ENCODE measurements at places on chromosomes 16 and 17. TPM values are rescaled to one million over a fixed set of nuclear protein-coding genes. Genes with fewer than 3 reads are reported as not detected.

Gene CHST6
- total RNA-seq: 0.09 TPM

Gene NLK
- total RNA-seq: 29.1 TPM

Gene RNF43
- 2.7 TPM for total RNA-seq

Gene PRR14
- total RNA-seq: 63.1 TPM

Gene PRAC2
- not detected for total RNA-seq

Gene SOCS7
- 11.6 TPM for total RNA-seq

Gene FMNL1
- total RNA-seq: 36.6 TPM

Gene KDM6B
- 22.9 TPM for total RNA-seq

- DNase-seq: no peak
- H3K4me1 ChIP-seq: no peaks in the 10 kb centered on the region
- H3K4me3 ChIP-seq: no peak overlapping the region
- H3K27me3 ChIP-seq: no peaks in the 10 kb centered on the region
- H3K36me3 ChIP-seq: no peaks in the 10 kb centered on the region
Observed at GRCh38 chr16:13193721-13194120, 292.3 kb downstream of the SHISA9 start.

DNA sequence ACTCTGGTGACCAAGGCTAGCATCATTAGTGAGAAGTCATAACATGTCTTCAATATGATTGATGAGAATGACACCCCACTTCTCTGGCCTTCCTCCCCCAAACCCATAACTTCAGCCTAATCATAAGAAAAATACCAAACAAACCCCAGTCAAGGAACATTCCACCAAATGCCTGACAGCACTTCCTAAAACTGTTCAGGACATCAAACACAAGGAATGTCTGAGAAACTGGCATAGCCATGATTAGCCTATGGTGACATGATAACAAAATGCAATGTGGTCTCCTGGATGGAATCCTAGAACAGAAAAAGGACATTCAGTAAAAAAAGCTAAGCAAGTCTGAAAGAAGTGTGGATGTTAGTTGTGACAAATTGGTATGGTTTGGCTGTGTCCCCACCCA lies 24.7 kb upstream of the TBX4 start:
- no peak for DNase-seq
- no peak overlapping the region for H3K4me3 ChIP-seq
- peaks cover 8% of the 10 kb centered on the region for H3K27me3 ChIP-seq
- no peaks in the 10 kb centered on the region for H3K36me3 ChIP-seq
- H3K27ac ChIP-seq: no peak overlapping the region
- H3K4me1 ChIP-seq: no peaks in the 10 kb centered on the region

GRCh38 chr17:18248300-18248731 lies 10.2 kb downstream of the FLII start:
- no peak overlapping the region for H3K27ac ChIP-seq
- H3K27me3 ChIP-seq: no peaks in the 10 kb centered on the region
- peaks cover 65% of the 10 kb centered on the region for H3K36me3 ChIP-seq

- no peaks in the 10 kb centered on the region for H3K27me3 ChIP-seq
- no peak overlapping the region for H3K4me3 ChIP-seq
- no peak overlapping the region for H3K27ac ChIP-seq
- H3K36me3 ChIP-seq: no peaks in the 10 kb centered on the region
- H3K4me1 ChIP-seq: peaks cover 15% of the 10 kb centered on the region
Observed at GRCh38 chr17:49240619-49241018, 10.0 kb upstream of the PHOSPHO1 start.

DNA sequence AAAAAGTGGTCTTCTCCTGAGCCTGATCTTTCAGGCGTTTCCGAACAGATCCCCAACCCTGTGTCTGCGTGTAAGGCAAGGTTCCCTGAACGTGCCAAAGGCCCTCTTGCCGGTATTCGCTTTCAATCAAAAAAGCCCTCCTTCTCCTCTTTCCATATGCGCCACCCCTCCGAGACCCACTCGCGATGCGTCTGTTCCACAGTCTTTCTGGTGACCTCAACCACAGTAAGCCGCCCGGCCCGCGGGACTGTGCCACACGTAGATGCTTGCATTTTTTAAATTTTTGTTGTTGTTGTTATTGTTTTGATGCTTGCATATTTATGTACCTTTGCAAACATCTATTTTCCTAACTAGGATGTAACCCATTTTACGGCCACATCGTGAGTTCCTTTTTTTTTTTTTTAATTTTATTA lies 607 bp upstream of the PRPSAP1 start:
- H3K36me3 ChIP-seq: no peaks in the 10 kb centered on the region
- H3K27ac ChIP-seq: peak overlapping the region; percentile 100
- DNase-seq: no peak
- no peaks in the 10 kb centered on the region for H3K27me3 ChIP-seq
- peak overlapping the region; percentile 89 for H3K4me3 ChIP-seq

DNA sequence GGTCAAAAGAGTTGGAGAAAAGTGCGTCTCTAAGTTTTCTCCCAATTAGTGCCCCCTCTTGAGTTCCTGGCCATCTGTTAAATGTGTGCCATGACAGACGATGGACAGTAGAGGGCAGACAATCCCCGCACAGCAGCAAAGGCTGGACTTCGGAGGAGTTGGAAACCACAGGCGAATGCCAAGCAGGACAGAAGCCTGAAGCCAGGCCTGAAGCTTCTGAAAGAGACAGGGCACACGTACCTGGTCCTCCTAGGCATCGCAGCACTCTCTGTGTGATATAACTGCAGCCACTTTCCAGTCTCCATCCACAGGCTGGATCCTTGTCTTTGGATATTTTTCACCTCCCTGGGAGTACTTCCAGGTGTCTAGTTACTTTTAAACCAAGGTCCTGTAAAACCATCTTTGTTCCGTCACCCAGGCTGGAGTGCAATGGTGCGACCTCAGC lies 14.5 kb downstream of the C17orf100 start:
- no peak overlapping the region for H3K27ac ChIP-seq
- no peaks in the 10 kb centered on the region for H3K4me1 ChIP-seq
- H3K36me3 ChIP-seq: no peaks in the 10 kb centered on the region
- no peak overlapping the region for H3K4me3 ChIP-seq
- H3K27me3 ChIP-seq: peaks cover 36% of the 10 kb centered on the region
- peak; percentile 58 for DNase-seq

- no peaks in the 10 kb centered on the region for H3K36me3 ChIP-seq
- no peak for DNase-seq
Observed at GRCh38 chr16:8370374-8371270, 219.7 kb downstream of the TMEM114 start.

- no peak overlapping the region for H3K4me3 ChIP-seq
- no peaks in the 10 kb centered on the region for H3K4me1 ChIP-seq
- DNase-seq: no peak
- peaks cover 33% of the 10 kb centered on the region for H3K27me3 ChIP-seq
- no peaks in the 10 kb centered on the region for H3K36me3 ChIP-seq
- no peak overlapping the region for H3K27ac ChIP-seq
Observed at GRCh38 chr17:68383443-68384321, 73.6 kb downstream of the WIPI1 start.

GRCh38 chr16:3170440-3171180 lies 17.4 kb upstream of the OR1F1 start:
- no peak overlapping the region for H3K4me3 ChIP-seq
- H3K36me3 ChIP-seq: no peaks in the 10 kb centered on the region
- DNase-seq: no peak
- H3K27me3 ChIP-seq: no peaks in the 10 kb centered on the region

GRCh38 chr17:79046197-79046915 lies 22.4 kb downstream of the C1QTNF1 start:
- DNase-seq: no peak
- H3K27me3 ChIP-seq: peaks cover 87% of the 10 kb centered on the region
- H3K4me3 ChIP-seq: no peak overlapping the region
- H3K36me3 ChIP-seq: no peaks in the 10 kb centered on the region

DNA sequence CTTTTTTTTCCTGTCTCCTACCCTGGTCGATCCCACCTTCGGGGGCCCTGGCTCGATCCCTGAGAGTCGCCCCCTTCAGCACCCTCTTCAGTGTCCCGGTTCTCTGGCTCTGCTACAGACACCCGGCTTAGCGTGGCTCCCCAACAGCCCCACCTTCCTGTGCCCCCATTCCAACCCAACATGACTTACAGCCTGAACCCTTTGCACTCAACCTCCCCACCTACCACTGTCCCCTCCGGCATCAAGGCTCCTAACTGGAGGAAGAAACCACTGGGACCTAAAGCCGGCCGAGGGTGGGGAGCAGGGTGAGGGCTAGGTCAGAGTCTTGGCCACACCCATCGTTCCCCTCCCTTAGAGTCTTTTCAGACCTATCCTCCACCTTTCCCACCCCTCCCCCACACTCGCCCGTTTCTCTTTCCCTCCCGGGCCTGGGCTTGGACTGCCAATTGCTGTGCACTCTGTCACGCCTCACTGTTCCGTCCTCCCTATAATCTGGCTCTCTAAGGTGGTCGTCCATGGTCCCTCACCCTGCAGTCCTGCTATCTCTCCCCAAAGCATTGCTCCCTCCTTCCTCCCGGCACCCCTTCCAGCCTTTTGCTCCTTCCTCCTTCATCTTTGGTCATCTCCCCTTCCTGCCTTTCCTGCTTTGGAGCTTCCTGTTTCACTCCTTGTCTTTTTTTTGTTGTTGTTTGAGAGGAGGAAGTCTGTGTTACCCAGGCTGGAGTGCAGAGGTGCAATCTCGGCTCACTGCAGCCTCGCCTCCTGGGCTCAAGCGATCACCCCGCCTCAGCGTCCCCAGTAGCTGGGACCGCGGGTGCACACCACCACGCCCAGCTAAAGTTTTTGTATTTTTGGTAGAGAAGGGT lies 890 bp upstream of the CLDN7 start:
- no peaks in the 10 kb centered on the region for H3K27me3 ChIP-seq
- peaks cover 21% of the 10 kb centered on the region for H3K36me3 ChIP-seq
- DNase-seq: peak; percentile 88
- peak overlapping the region; percentile 70 for H3K27ac ChIP-seq
- peak overlapping the region; percentile 47 for H3K4me3 ChIP-seq

- no peaks in the 10 kb centered on the region for H3K4me1 ChIP-seq
- no peak for DNase-seq
- H3K4me3 ChIP-seq: no peak overlapping the region
- no peaks in the 10 kb centered on the region for H3K27me3 ChIP-seq
Observed at GRCh38 chr17:51673070-51673469, 412.7 kb downstream of the UTP18 start.

DNA sequence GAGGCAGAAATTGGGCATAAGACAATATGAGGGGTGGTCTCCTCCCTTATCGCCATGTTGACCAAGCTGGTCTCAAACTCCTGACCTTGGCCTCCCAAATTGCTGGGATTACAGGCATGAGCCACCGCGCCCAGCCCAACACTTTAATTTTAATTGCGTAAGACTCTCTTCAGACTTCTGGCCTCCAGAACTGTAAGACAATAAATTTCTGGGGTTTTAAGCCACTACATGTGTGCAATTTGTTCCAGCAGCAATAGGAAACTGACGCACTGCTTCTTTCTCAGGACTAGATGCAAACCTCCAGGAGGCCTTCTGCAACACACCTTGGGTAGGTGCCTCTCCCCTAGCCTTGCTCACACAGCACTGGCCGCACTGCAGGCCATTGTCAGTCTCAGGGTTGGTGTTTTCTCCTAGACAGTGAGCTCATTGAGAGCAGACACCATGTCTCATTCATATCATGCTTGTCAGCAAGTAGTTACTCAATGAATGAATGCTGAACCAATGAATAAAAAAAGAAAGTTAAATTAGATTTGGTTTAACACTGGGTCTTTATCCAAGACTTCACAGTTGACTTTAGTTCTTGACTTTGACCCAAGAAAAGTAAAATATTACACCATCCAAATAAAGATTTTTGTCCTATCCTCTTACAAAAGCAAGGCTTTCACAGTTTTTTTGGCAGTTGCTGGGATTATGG lies 5.5 kb upstream of the ACSF2 start:
- H3K27ac ChIP-seq: no peak overlapping the region
- H3K36me3 ChIP-seq: no peaks in the 10 kb centered on the region
- no peak for DNase-seq
- H3K4me3 ChIP-seq: no peak overlapping the region

Data from K562 (cell line).